ENCODE measurements at places on chromosomes 5 and 9.

GRCh38 chr5:134528556-134528955, 3.1 kb downstream of the JADE2 start:
- DNase-seq, result no peak

GRCh38 chr5:177327539-177328522, 16.1 kb upstream of the MXD3 start:
- no peak for DNase-seq

GRCh38 chr9:91037511-91038482, 236.2 kb downstream of the SYK start:
- DNase-seq, result no peak

- DNase-seq, result no peak
Observed at GRCh38 chr5:685262-686171, 7.6 kb downstream of the TPPP start.

DNA sequence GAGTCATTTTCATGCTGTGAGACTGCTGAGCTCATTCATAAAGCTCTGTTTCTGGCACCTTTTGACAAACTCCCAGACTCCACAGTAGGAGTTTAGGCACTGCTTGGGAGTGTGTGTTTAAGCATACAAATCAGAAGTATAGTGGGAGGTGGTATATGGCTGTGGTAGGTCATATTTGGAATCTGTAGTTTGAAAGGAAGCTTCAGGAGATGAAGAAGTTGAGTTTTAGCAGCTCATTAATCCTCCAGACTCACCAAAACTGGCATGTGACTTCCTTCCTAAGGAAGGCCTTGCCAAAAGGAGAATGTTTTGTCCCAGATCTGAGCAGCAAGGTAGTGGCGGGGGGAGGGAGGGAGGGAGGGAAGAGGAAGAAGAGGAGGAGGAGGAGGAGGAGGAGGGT, 52.8 kb downstream of the SAXO1 start:
- no peak for DNase-seq

DNA sequence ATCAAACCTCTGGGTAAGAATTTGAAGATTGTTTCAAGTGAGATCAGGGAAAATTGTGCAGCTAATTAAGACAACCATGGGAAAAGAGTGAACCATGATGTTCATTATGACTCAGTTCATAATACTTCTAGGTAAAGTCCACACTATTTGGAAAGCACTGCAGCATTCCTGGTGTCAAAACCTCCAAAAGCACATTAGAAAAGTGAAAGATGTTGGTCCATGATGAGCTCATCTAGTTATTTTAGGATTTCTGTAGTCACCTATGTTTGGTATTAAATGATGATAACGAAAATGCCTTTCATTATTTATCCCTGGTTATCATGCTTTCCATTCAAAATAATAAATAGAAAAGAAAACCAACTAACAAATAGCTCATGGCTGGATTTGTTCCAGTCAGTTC, 49.1 kb downstream of the PTCD2 start:
- no peak for DNase-seq

- no peak for DNase-seq
Observed at GRCh38 chr5:162068412-162068811, 839 bp downstream of the GABRG2 start.

GRCh38 chr9:107942856-107943255, 453.3 kb upstream of the KLF4 start:
- no peak for DNase-seq

DNA sequence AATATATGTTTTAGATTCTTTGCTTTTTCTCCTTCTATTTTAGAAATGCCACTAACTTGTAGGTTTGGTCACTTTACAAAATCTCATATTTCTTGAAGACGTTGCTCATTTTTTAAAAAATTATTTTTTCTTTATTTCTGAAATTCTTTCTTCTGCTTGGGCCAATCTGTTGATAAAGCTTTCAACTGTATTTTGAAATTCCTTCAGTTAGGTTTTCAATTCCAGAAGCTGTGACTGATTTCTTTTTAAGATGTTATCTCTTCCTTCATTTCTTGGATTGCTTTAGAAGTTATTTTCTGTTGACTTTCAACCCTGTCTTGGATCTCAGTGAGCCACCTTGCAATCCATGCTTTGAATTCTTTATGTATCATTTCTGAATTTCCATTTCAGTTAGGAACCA, 64.2 kb downstream of the SLC25A46 start:
- no peak for DNase-seq

DNA sequence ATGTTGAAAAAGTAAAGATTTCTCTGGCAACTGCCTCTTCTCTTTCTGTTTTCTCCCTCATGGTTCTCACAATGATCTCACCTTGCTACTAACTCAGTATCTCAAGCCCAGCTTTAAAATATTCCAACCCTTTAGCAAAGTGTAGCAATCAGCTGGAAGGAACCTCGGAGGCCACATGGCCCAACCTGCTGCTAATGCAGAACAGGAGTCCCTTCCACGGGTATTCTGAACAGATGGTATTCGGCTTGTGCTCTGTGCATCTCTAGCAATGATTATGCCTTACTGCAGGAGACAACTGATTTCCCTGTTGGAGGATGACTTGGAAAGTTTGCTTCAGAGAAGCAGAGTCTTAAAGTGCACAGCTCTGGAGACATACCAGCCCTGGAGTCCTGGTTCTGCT, 151.8 kb upstream of the PPP1R2B start:
- no peak for DNase-seq
